Cortex of kidney (tissue), 1 donor: ENCODE measurements at places on chromosomes 1 and 21.

DNA sequence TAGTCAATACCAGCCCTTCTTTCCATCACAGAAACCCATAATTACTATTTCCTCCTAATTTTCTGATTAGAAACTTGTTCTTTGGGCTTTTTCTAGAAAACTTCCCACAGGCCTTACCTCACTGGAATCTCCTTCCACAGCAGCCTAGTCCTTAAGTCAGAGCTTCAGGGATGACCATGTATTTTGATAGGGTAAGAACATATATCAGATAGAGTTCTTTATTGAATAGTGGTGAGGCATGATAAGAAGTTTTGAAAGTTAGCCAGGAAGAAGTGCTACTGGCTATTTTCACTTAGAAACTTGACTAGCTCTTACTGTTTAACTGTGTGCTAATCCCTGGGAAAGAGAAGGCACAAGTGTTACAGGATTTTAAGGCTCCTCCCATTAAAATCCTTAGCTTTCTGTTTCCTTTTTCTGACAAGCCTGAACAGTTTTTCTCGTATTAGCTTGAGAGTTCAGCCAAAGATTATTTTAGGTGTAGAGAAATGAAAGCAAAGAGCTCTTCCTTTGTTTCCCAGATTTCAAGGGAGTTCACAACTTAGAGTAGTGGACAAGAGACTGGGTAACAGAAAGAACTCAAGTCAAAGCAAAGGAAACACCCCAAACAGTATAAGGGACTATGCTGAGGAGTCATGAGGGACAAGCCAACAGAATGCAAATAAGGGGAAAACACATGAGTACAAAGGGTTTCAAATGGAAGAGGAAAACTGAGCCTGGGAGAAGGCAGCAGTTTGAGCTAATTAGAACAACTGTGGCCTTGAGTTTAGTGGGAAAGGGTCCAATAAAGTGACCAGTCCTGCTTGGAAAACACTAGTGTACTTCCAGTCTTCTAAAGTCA lies 37.2 kb upstream of the AIM2 start:
- no peak for DNase-seq

DNA sequence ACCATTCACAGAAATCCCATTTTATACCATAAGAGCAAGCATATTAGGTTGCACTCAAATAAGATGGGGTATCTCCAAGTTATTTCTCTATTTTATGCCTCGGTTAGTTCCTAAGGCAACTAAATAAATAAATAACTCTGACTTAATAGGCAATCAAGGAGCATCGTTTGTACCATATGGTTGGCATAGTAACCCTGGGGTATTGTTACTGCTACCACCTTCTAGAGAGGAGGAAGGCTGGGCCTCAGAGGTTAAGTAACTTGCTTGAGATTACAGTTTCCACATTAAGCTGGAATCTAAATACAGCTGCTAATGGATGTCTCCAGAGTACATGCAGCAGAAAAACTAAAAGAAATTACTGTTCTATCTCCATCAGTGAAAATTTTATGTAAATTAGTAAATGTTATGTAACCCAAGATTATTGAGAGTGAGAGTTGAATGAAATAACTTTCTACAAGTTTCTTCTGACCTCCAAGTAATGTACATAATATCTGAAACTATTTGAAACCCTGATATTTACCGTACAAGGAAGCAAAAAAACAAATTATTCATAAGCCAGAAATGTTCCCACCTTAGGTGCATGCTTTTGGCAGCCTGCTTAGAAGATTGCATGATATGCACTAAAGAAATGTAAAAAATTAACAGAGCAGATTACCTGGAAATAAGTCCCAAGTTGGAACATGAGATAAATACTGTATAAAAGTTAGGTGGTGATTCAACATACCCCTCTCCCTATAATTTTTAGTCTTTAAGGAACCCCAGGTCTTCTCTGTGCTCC lies 127.0 kb downstream of the CRB1 start:
- no peak for DNase-seq

DNA sequence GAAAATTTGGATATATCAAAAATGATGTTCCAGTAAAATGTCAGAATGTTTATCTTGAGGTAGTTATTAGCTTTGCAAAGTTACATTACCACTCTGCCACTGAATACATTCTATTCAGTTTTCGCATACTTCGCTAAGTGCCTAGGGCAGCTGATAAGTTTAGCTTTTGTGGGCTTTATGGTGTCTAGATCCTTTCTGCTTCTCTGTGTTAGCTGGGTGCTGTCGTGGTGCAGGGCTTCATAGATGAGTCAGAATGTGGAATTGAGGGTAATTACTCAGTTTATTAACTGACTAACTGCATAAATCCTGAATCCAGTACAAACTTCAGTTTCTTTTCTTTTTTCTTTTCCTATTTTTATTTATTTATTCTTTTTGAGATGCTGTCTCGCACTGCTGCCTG lies 21.5 kb downstream of the NCAM2 start:
- no peak for DNase-seq

- DNase-seq: no peak
These were observed 573 bp upstream of the PEX19 start for GRCh38 chr1:160285506-160285905.

DNA sequence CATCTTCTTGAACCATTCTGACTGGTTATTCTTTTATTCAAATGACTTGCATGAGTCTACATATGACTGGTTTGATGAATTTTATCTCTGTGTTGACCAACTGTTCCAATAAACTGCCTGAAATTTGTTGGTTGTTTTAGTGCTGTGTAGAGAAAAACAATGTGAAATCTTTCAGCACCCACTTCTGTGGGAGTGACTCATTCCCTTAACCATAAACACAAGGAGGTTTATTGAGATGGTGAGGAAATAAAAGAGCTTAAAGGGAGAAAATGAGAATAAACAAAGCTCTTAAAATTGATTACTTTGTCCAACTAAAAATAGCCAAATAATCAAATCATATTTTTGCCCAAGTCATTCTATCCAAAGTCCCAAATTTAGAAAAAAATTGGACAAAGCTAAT lies 341.1 kb downstream of the TGFB2 start:
- no peak for DNase-seq

DNA sequence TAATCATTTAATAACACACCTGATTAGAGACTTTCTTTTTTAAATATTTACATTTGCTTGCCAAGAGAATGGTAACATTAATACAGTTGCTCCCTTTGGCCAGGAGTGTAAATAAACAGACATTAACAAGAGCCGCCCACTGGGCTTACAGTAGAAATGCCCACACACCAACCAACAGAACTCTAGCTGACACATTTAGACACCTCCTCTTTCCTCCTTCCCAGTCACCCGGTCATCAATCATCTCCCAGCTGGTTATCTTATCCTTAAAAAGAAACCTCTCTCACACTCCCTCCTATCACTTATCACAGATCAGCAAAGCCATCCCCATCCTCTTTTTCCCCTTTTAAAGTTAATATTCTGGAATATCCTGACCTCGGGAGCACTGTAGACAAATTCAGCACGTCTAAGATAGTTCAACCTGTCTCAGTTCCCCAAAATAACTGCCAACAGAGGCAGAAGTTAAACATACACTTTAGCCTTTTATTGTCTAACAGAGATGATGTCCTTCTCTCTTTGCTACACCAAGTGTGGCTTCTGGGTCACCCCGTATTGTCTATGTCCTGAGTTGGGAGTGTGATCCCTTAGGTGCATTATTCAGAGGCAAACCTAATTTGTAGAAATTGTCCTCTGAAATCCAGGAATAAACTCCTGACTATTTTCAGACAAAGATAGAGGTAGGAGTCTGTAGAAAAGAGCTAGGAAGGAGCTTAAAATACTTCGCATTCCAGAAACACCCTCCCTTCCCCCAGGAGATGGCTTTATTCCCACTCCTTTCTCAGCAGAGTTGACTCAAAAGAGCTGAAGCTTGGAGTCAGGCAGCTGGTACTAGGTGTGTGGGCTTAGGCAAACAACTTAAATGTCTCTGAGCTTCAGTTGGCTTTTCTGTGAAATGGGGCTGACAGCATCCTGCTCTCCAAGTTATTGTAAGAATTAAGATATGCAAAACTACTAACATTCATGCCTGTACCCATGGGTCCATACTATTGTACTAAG lies 8.8 kb downstream of the MYCL start:
- no peak for DNase-seq

DNA sequence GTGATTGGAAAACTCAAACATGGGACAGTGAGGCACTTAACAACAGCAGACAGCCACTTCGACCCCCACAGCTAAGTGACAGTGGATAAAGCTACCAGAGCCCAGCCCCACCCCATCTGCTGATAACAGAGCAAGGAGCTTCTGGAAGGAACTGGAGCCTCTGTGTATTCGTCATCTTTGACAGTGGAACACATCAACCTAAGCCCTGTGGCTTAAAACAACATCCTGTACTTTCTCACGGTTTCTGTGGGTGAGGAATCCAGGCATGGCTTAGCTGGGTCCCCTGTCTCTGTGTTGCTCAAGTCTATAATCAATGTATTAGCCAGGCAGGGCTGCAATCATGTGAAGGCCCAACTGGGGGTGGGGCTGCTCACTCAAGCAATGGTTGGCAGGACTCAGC lies 18.4 kb upstream of the SIPA1L2 start:
- DNase-seq: no peak

GRCh38 chr1:2636733-2637132 lies 3.9 kb upstream of the MMEL1 start:
- DNase-seq: no peak

DNA sequence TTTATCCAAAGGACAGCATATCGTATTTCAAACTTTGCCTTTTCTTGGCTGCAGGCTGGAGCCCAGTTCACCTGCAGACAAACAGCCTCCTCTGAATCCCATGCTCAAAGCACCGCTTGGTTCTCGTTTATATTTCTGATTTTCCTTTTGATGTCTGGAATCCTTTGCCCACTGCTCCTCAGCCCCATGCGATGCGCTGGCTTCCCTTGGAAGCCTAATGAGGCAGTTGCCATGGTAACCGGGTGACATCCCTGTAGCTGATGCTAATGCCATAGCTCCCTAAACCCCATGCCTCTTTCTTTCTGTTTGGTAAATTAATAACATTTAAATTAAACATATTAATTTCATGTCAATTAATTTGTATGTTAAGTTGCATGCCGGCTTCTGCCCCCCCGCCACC lies 327.1 kb downstream of the PRDM2 start:
- no peak for DNase-seq

- no peak for DNase-seq
These were observed 7.2 kb downstream of the ADPRS start for GRCh38 chr1:36095760-36096405.

- no peak for DNase-seq
These were observed 41.3 kb upstream of the TACSTD2 start for GRCh38 chr1:58618303-58618702.

- no peak for DNase-seq
These were observed 58.4 kb upstream of the ADAM30 start for GRCh38 chr1:119954476-119955422.

GRCh38 chr1:41496080-41497055 lies 11.9 kb upstream of the EDN2 start:
- DNase-seq: no peak

- DNase-seq: no peak
These were observed at the start of gene NIBAN1 for GRCh38 chr1:184974056-184974836. Gene NIBAN1, minus strand, starts transcription at chr1:184974508. Its CDS starts 152 bp downstream, at chr1:184974356.

GRCh38 chr1:172203135-172203823 lies 217.2 kb upstream of the C1orf105 start:
- DNase-seq: no peak

DNA sequence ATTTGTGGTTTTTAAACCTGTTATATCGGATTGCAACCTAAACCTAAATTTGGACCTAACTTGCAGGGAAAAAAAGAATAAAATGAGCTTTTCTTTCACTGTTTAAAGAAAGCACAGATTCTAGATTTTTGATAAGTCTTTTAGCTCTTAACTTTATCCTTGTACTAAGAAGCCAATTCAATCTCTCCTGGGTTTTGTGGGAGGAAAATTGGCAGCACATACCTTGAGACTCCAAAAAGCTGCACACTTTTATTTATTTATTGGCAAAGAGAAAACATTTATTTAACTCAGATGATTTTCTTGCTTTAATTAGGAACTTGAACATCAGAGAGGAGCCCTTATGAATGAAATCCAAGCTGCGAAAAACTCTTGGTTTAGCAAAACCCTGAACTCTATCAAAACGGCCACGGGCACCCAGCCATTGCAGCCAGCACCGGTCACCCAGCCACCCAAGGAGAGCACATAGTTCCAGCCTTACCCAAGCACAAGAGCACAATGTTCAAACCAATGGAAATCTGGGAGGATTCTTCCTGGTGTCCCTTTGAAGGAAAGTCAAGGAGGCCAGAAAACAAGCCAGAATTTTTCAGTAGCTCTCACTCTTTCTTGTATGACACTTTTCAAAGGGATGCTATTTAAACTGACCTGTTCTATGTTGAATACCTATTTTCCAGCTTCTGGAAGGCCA lies 10.1 kb upstream of the CACYBP start:
- DNase-seq: no peak

GRCh38 chr1:23618586-23619083 lies 59.3 kb upstream of the ID3 start:
- no peak for DNase-seq
